ENCODE measurements at places on chromosomes 6 and 20.

DNA sequence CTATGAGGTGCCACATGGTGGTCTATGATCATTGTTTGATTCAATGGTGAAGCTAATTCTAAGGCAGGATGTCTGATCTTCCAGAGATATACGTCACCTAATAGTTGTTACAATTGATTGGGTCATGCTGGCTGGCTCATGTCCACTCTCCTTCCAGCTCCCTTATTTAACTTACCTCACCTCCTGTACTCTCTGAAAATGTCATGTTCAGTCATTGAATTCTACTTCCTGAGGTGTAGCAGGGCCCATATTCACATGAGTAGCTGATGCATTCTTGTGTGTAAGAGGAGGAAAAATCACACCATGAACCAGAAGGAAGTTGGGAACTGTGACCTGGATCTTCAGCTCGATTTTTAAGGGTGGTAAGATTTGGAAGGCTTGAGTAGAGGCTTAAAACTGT is 795.8 kb downstream of the QKI start:
- no peak for DNase-seq

DNA sequence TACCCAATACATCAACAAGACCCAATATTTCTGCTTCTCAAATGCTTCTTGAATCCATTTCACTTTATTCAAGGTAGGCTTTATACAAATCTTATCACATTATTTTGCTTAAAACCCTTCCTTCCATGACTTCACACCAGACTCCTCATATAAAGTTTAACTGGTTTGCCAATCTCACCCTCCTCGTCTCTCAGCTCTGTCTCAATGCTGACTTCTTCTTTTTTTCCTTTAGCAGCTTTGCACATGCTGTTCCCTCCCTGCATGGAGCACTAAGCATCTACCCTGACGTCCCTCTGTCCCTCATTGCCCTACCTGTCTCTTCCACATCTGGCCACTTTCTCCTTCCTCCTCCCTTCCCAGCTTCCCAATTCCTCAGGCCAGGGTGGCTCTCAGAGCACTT is 31.4 kb downstream of the KCNK17 start:
- no peak for DNase-seq

DNA sequence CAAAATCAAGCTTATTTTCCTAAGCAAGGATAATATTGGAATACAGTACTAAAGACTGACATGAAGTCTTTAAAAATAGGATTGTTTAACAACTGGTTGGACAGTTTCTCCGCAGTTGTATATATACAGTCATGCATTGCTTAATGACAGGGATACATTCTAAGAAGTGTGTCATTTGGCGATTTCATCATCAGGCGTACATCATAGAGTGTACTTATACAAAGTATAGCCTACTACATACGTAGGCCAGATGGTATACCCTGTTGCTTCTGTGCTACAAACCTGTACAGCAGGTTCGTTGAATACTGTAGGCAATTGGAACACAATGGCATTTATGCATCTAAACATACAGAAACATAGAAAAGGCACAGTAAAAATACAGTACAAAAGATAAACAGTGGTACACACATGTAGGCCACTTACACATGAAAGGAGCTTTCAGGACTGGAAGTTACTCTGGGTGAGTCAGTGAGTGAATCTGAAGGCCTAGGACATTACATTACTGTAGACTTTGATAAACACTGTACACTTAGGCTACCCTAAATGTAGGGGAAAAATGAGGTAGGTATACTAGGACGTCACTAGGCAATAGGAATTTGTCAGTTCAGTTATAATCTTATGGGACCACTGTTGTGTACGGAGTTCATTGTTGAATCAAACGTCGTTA is 20.1 kb downstream of the HECA start:
- DNase-seq: no peak

GRCh38 chr20:48695255-48695654 is 132.5 kb downstream of the PREX1 start:
- DNase-seq: no peak

DNA sequence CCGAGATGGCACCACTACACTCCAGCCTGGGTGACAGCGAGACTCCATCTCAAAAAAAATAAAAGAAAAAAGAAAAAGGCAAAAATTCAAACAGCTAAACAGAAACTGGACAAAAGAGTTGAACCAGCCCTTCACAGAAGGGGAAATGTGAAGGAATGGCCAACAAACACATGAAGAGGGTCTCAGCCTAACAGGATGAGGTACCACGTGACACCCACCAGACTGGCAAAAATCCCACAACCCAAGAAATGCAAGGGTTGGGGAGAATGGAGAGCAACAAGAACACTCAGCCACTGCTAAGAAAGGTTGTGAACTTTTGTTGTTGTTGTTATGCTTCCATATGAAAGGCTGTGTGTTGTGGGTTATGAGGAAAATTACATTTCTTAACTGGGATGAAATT is 357.7 kb downstream of the PREX1 start:
- DNase-seq: no peak

DNA sequence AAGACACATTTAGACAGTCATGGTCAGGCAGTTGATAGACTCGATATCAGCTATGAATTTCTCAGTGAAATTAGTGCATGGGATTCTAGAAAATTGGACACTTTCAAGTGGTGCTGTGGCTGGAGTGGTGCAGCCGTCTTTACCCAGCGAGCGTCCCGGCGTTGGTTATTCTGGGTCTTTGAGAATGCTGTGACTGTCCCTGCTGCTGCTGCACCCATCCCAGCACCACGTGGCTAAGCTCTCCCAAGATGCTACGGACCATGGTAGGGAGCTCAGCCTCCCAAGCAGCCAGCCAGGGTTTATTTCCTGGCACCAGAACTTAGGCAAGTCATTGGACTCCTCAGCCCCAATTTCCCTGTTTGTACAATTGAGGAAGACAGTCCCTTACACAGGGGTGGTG is 147.2 kb upstream of the RPS6KA2 start:
- no peak for DNase-seq

GRCh38 chr6:4879741-4880275 is 103.6 kb downstream of the CDYL start:
- DNase-seq: no peak

DNA sequence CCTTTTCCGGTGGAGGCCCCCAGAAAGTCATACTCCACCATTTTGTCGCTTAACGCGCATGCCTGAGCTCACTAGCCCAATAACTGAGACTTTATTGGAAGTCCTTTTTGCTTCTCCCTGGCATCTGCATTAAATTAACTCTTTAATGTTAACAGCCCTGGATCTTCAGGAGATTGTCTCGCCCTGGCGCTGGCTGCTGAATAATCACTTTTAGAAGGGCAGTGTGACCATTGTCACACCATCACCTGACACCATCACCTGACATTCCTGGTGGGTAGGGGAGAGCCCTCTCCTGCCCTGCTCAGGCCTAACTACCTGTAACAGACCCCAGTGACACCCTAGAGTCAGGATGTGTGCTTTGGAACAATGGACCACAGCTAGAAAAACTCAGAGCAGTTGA is 115.5 kb upstream of the SNX9 start:
- no peak for DNase-seq

DNA sequence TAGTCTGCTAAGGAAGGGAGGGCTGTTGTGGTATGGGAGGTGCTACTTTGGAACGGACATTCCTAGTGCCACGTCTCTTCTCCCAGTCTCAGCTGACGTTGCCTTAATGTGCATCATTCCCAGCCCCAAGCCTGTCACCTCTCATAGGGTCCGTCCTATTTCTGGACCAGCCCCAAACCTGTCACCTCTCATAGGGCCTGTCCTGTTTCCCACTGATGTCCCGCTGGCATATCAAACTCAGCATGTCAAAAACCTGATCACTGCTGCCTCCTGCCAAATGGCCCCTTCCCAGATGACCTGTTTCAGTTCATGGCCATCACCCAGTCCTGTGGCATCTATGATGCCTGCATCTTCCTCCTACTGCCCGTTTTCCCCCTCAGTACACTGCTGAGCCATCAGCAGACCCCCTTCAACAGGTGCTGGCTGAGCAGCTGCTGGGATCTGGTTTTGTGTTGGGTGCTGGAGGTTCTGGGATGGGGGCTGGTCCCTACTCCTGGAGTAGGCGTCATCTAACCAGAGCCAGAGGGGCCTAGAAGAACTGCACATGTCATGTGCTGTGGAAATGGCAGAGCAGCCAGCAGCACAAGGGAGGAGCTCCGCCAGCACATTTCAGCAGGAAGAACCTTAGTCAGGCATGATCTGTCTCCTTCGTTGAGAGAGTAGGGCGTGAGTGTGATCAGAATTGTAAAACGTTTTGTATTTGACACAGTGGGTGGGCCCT is 3.3 kb downstream of the ENTPD6 start:
- no peak for DNase-seq
